T-helper 17 cell (primary cell): ENCODE measurements at places on chromosomes 5 and 9. TPM values are rescaled to one million over a fixed set of nuclear protein-coding genes. Genes with fewer than 3 reads are reported as not detected.

- no peak for DNase-seq
These were observed 240.4 kb upstream of the IRX2 start for GRCh38 chr5:2991884-2992283.

DNA sequence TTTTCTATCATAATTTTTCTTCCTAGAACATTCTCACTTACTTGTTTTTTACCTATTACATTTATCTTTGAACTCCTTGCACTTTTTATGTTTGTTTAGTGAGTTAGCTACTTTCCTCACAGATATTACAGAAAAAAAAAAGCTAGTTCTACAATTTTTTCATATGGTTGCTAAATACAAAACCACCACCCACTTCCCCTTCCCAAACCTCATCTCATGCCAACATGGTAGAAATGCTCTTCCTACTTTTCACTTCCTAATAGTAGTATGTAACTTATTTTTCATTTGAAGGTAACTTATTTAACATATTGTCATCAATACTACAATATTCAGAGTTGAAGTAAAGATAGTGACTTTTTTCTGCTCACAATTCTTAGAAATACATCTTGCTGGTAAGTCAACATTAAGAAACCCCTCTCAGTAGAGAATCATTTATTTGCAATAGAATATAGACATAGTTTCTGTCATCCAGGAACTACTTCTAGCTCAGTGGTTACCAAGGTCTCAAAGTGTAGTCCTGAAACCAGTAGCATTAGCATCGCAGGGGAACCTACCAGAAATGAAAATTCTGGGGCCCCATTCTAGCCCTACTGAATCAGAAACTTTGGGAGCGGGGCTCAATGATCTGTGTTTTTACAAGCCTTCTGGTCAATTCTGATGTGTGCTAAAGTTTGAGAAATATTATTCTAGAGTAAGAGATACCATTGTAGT is 1124.6 kb downstream of the DTWD2 start:
- DNase-seq = no peak

DNA sequence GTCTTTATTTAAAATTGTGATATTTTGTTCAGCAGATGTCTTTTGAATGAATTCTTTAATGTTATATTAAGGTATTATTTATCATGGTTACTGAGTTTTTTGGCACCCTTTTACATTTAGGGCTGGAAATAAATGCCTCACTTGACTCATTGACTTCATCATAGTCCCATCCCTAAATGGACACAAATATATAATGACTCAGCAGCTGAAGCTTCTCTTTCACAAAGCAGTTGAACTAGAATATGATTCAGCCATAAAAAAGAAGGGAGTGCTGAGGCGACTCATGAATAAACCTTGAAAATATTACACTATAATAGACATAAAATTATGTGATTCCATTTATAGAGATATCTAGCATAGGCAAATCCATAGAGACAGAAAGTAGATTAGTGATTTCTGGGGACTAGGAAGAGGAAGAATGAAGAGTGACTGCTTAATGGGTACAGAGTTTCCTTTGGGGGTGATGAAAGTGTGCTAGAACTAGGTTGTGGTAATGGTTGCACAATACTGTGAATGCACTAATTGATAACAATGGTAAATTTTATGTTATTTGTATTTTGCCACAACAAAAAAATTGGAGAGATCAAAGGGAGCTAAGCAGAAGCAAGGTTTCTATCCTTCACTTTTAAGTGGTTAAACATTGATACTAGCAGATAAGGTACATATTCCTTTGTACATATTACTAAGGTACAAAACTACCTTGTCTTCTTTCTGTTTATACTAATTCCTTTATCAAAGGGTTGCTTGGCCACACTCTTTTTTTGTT is 449.6 kb downstream of the NTRK2 start:
- no peak for DNase-seq

GRCh38 chr9:38026021-38026809 is 42.8 kb downstream of the SHB start:
- DNase-seq = no peak

GRCh38 chr9:112125951-112126388 is 49.1 kb downstream of the SUSD1 start:
- DNase-seq = no peak

GRCh38 chr9:37575921-37576721 is at the start of gene FBXO10:
TSS of gene FBXO10 (minus strand) at chr9:37576380. CDS start at chr9:37541768, 34,612 bp downstream.
- DNase-seq = peak; percentile 24

AQP7 gene
- 0.31 TPM for total RNA-seq

GRCh38 chr5:141484310-141484640 is 555 bp upstream of the PCDHGC4 start:
- no peak for DNase-seq

PSD2 gene
- 0.07 TPM for total RNA-seq

GABRA6 gene
- total RNA-seq = not detected
